Daoy (cell line): ENCODE measurements at places on chromosomes 3 and 15.
A peak's percentile ranks its signal among the peaks of the same experiment; 100 is the strongest.

DNA sequence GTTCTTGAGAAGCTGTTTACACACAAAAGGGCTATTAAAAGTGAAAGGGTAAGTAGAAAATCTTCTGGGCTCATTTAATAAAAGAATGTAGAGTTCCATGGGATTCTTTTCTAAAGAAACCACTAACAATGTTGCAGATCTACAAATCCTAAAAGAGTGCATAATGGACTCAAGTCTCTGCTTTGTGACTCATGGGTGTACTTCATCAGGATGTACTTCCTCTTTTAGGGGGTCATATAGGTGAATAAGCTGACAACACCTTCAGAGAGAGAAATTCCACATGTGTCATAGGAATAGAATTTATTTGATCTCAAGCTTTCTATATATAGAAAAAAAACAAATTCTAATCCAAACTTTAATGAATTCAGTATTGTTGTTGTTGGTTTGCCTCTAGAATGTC, 355.5 kb downstream of the TIGIT start:
- peak; percentile 63 for DNase-seq

DNA sequence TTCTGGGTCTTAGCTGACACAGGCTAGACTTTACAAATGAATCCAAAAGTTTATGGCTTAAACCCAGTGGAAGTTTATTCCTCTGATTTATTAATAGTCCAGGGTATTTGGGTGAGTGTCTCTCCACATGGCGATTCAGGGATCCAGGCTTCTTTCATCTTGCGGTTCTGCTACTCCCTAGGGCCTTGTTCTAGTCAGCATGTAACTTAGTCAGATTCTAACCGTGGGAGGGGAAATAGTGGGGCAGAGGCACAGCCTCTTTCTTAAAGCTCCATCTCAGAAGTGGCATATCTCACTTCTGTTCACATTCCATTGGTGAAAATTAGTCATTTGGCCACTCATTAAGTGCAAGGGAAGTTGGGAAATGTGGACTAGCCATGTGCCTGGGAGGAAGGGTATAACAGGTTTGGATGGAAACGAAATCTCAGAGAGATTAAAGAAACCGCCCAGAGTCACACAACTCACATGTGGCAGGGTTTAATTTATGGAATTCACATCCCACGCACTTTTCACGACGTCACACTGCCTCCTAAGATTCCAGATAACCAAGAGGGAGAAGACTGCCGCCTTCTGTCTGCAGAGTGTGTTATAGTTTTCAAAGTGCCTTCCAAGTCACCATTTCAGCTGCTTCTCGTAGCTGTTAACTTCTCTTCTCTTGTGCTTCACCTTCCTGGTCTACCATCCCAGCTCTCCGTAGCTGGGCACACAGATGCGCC, 11.4 kb upstream of the RASGRF1 start:
- DNase-seq, result no peak

DNA sequence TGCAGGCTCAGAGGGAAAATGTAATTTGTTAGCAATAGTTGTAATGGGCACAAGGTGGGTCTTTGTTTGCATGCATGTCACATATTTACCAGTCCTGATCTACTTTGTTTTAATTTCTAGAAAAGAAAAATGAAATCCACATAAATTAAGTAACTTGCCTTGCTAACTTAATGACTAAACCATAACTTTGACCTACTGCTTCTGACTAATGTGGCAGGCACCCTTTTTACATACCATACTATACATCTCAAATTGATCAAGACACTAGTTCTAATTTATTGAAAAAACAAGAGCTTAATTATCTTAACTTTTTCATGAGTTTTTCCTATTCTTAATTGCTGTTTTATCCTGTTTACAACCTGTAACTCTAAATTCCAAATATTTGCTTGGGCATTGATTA, 93.2 kb downstream of the ATP11B start:
- no peak for DNase-seq

DNA sequence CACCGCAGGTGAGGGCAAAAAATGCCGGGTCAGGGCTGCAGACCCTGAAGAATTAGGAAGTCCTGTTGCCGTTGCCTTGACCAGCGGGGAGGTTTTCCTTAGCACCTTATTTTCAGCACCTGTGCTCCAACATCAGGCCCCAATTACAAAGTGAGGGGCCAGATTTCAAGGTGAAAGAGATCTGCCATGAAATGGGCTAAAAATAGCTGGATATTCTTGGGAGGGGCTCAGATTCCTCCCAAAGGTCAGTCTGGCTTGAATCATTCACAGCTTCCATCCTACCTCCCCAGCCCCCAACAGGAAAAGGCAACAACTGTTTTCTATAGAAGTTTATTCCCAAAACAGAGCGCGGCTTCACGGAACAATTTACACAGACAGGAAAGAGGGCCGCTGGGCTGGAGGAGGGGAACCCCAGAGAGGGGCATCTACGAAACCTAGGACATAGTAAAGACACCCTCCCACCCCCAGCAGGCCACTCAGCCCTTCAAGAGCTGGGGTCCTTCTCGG, 941 bp upstream of the SLC26A6 start:
- no peak for DNase-seq

DNA sequence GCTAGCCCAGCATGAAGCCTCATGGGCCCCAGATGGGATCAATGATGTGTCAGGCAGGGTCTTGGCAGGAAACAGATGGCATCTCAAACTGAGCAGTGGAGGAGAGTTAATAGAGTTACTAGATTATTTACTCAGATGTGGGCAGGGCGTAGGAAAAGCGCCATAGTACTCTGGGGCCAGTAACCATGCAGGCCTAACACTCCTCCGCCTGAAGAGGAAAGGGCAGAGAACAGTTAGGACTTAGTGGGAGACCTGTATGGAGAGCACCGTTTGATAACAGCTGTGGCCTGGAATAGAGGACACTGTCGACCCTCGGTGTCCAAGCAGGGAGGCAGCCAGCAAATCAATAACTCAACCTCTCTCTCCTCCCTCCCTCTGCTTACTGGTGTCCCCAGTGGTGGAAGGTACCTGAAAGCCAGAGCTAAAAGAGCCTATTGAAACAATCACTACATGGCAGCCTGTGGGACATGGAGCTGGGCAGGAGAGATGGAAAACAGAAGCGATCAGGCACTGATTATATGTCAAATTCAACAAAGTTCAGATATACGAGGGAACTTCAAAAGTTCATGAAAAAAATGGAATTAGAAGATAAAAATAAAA, 111.4 kb upstream of the CCNL1 start:
- no peak for DNase-seq

- DNase-seq, result no peak
Measured at GRCh38 chr15:41794081-41794480, 19.8 kb downstream of the MAPKBP1 start.

- peak; percentile 54 for DNase-seq
Measured at GRCh38 chr15:68674975-68675374, 96.2 kb downstream of the CORO2B start.

DNA sequence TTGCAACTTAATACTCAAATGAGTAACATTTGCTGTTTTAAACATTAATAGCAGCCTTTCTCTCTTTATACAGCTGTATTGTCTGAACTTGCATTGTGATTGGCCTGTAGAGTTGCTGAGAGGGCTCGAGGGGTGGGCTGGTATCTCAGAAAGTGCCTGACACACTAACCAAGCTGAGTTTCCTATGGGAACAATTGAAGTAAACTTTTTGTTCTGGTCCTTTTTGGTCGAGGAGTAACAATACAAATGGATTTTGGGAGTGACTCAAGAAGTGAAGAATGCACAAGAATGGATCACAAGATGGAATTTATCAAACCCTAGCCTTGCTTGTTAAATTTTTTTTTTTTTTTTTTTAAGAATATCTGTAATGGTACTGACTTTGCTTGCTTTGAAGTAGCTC, 40.3 kb downstream of the CTNNB1 start:
- no peak for DNase-seq

DNA sequence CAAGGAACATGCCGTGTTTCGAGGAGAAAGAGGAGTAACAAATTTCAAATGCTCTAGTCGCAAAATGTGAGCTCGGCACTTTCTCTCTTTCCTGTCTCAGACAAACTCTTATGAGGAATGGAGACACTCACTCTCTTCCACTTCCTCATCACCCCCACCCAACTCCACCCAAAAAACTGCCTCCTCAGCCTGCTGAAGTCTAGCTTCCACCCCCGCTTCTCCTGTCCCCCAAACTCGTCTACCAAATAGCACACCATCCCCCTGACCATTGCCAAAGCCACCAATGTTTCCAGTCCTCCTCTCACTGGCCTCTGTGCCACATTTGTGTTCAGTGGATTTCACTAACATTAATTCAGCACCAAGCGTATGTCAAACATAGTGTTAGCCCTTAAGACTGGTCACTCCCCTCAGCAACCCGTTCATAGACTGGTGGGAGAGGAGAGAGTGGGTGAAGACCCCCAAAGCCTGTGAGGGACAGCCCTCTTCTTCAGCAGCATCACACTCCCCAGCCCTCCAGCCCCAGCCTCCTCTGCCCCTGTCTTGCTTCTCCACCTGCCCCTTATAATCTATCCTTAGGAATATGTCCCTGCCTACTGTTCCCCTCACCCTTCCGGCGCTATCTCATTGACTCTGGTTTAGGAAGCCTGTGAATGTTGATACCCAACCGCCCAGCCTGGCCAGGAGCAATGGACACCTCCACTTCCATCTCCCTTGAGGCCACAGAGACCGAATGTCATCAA, 77.3 kb downstream of the FAM174B start:
- no peak for DNase-seq

DNA sequence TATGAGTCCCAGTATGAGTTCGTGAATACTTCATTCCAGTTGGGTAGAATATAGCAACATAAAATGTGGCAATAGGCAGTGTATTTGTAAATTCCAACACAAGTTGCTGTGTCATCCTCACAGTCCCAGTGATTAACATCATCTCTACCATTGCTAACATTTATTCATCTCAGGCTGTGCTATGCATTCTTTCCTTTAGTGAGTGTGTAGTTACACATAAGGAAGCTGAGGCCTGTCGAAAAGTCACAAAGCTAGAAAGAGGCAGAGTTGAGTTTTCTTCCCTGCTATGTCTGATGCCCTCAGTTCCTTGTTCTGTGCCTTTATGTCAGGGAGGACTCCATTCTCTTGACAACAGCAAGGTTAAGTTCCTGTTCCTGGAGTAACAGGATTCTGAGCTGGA, 96.4 kb downstream of the FNDC3B start:
- no peak for DNase-seq

DNA sequence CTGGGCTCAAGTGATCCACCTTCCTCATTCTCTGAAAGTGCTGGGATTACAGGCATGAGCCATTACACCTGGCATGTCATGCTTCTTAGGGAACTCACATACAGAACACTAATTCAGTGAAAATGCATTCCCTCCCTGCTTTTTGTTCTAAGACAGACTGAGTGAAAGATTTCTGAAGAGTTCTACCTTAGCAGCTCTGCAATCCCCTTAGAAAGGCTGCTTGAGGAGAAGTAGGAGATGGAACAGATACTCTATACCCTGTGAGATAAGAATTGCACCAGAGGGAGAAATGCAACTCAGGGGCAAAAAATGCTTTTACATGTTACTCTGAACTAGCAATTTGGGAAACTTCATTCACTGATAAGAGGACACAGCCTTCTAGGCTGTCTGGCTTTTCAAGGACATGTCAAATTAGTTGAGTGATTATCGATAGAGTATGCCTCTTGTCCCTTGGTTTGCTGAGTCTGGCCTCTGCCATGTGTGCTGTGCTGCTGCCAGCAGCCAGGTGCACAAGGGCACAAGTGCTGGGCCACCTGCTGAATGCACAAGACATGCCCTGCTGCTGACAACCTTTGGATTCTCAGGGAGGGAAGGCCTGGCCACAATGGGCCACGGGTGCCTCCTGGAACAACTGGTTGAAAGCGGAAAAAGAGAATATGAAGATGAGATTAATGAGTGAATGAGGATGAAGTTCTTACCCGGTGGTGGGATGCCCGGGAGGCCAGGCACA, 17.8 kb downstream of the UQCC5 start:
- DNase-seq, result no peak

GRCh38 chr3:123082370-123083065, 15.7 kb downstream of the PDIA5 start:
- no peak for DNase-seq

DNA sequence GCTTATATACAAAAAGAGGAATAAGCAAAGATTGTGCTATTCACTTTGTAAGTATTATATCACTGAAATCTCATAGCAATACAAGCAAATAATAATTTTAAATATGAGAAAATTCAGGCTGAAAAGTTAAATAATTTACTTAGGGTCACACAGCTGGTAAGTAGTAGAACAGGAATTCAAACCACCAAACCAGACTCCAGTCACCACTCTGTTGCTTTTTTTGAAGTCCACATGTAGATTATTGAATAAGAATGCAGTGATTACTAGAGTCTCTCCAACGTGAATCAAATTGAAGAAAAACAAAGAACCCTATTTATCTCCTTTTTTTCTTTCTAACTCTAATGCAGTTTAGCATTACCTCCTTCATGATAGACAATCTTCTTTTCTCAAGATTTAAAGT, 15.9 kb downstream of the SPICE1 start:
- DNase-seq, result no peak

DNA sequence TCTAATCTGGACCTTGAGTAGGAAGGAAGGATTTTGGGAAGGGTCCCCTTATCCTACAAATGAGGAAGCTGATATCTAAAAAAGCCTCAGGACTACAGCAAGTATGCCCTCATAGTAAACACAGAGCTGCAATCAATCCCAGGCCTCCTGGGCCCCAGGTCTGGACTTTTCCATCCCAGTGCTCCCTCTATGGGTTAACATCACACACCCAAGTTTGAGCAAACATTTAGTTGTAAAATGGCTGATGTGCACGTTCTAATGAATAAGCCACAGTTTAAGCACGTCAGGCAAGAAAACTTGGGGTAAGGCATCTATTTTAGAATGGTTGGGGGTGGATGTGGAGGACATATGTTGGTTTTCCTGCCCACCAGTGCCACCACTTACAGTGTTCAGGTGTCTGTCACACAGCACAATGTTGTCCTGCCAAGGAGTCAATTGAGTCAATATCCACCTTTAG, 44.3 kb upstream of the UBE2E1 start:
- peak; percentile 24 for DNase-seq

DNA sequence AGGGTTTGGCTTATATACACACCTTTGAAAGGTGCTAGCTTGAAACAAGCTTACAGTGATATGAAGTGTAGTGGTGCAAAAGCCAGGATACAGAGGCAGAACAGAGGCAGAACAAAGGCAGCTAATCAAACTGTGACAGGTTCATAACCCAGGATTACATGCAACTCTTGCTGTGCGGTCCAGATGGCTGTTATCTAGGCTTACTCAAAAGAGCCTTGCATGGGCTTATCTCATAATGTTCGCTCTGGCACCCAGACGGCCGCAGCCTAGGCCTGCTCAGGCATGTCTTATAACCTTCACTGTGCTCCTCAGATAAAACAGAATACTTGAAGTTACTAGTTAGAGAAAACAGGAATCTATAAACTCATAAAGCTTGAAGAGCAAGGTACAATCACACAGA, 22.8 kb upstream of the NOX5 start:
- DNase-seq, result no peak

DNA sequence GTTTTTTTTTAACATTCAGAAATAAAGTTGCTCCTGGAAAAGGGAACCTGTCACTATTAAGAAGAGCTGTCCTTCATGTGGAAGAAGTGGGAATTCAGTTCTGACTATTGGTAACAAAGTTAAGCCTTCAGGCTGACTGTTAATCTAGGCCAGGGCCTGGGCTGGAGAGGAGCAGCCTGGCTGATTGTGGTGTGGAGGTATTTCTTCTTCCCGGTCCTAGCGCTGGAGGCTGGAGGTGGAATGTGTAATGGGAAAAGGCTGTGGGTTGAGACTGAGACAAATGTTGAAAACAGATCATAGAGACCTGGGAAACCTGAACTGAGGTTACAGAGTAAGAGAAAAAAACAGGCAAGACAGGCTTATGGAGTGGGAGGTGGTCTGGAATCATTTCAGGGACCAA, 23.8 kb upstream of the SH3BP5 start:
- peak; percentile 20 for DNase-seq
